ENCODE measurements at places on chromosomes 4 and X.

DNA sequence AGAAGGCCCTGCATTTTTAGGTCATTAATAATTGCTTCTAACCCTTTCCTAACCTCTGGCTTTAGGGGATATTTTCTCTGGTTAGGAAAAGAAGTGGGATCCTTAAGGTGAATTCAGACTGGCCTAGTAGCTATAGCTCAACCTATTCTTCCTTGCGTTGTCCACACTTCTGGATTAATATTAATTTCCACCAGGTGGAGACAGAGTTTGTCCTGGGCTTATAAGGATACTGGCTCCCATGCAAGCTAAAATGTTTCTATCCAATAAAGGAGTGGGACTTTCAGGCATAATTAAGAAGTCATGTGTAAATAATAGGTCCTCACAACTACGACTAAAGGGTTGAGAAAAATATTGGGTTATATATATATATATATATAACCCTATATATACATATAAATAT, 860.0 kb upstream of the POU3F4 start:
- DNase-seq, result no peak

DNA sequence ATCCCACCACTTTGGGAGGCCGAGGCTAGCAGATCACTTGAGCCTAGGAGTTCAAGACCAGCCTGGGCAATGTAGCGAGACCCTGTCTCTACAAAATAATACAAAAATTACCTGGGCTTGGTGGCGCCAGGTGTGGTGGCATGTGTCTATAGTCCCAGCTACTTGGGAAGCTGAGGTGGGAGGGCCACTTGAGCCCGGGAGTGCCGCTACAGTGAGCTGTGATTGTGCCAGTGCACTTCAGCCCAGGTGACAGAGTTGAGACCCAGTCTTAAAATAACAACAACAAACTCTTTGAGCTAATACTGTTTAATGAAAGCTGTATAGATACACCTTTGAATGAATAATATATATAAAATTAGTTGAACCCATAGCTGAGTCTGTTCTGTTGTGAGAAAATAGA, 9.7 kb downstream of the BCORL1 start:
- no peak for DNase-seq

GRCh38 chr4:158769175-158769921, 522 bp downstream of the FNIP2 start:
- peak; percentile 35 for DNase-seq

- no peak for DNase-seq
These were observed 22.2 kb upstream of the TBC1D8B start for GRCh38 chrX:106780264-106780663.

DNA sequence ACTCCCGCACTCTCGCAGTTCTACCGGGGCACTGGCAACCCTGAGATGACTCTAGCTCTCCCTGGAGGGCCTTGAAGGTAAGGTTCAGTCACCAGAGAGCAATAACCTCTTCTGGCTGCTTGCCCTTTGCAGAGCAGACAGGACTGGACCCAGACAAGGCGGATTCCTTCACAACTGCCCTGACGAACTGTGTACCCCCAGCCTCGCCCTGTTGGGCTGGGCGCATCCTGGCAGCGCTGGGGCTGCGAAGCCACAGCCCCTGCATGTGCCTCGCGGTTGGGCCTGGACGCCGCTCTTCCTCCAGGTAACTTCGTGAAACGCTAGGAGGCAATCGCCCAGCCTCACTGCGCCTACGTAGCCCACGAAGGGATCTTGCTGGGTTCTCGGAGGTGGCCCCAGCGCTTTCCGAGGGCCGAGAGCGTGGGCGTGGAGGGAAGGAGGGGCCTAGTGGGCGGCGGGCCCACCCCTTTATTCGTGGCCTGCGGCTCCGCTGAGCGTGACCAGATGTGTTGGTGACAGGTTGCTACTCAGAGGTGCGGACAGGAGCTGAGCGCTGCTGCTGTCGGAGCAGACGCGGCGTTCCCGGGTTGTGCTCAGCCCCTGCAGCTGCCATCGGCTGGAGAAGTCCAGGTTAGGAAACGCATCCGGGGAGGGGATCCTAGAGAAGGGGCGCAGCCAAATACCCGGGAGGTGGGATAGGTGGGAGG, 1.9 kb upstream of the MAMLD1 start:
- DNase-seq, result no peak

- no peak for DNase-seq
These were observed 167.3 kb upstream of the SH3RF1 start for GRCh38 chr4:169438057-169438480.

DNA sequence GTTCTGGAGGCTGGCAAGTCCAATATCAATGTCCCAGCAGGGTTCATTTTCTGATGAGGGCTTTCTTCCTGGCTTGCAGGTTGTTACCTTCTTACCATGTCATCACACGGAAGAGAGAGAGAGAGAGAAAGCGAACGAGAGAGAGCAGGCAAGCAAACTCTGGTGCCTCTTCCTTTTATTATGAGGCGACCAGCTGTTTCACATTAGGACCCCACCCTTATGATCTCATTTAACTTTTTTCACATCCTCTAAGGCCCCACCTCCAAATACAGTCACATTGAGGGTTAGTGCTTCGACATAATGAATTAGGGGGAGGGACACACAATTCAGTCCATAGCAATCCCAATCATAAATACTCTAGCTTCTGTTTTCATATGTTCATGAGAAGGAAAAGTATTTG, 10.6 kb upstream of the GPR174 start:
- no peak for DNase-seq

GRCh38 chrX:9864011-9864410, 77.8 kb downstream of the SHROOM2 start:
- DNase-seq, result no peak

DNA sequence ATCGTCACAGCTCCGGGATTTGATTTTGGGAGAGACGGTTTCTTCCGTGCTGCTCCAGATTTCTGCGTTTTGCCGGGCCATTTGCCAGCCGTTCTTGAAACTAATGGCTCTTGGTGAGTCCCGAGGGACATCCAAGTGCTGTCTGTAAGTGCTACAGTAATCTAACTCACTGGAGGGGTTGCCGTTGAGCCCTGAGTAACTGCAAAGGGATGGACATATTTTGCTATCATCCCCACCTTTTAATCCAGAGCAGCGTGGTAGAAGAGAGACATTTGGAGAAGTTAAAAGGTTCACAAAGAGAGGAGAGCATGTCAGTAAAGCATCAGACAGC, 88.9 kb upstream of the PDLIM3 start:
- DNase-seq, result no peak

- no peak for DNase-seq
These were observed 296.3 kb upstream of the TENM3 start for GRCh38 chr4:181946902-181947301.

DNA sequence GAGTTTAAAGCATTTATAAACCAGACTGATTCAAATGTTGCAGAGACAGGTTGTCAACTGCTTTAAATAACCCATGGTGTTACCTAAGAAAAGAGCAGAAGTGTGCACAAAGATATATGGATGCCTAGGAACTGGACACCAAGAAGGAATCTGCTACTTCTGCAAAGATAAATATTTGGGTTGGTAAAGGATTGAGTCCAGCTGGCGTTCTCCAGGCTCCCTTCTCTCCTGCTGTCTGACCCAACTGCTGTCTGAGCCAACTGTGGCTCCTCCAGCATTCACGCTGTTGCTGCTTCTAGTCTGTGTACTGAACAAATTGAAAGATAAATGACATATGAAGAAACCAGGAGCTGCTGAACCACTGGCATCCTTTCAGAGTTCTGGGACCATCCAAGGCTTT, 1167.8 kb upstream of the PRKX start:
- peak; percentile 1 for DNase-seq

DNA sequence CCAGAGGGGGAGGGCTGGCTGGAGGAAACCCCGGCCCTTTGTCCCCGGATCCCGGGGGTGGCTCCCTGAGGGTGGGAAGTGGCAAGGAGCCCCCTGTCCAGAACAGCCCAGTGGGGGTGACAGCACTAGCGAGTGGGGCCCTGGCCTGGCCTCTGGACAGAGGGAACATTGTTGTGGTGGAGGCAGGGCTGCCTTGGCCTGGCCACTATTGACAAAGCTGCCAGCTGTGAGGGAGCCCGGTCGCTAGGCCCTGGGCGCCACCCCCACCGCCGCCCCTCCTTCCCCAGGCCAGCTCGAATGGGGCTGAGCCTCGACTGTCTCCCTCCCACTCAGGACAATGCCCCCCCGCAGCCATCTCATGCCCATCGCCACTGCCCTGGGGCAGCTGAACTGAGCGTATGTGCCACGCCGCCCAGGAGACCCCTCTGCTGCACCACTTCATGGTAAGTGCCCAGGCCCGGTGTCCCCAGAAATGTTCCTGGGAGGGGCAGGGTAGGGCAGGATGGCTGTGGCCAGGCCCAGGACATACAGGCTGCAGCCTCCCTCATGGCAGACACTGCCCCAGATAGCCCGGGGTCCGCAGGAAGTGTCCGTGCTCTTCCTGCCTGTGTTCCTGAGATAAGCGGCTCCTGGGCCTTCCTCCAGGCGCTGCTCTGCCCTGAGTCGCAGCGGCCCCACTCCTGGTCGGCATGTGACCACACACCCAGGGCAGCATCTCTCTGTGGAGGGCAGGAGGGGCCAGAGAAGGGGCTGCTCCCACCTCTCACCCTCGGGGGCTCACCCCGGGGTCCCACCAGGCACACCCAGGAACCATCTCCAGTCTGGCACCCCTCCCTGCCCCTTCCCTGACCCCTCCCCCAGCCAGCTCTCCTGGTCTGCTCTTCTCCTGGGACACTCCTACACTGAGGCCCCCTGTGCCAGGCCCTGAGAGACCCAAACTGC, 1.4 kb downstream of the PLXNB3 start:
- no peak for DNase-seq

DNA sequence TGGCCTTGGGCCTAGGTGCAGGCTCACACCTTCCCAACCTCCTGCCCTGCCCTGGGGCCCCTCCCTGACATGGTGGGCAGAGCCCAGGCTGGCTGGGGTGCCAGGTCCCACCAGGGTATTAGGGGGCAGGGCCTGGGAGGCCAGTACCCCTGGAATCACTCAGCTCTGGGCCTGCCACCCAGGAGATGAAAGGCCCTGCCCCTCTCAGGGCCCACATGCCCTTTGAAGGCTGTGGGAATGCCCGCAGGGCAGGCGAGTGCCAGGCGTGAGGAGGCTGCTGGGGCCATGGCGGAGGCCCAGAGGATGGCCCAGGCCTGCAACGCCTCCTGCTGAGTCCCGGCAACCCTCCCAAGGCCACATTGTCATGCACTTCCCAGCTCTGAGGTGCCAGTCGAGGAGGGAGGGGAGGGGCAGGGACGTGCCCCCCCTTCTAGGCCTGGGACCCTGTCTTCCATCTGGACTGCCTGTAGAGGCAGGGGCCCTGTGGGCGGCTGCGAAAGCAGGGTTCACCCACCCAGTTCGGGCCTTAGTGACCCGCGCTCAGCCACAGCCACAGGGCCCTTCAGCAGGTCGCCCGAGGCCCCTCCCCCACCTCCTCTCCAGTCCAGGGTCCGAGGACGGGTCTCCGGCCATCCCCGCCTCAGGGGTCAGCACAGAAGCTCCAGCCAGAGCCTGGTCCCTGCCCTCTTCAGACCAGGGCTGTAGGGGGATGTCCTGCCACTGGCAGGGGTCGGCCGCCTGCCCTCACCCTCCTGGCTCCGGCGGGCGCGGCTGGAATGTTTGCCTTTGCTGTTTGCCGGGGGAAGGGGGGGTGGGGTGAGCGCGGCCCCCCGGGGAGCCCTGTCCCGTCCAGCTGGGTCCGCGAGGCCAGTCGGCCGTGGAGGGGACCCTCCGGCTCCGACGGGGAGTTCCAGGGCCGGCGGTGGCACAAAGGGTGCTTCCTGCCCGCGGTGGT, 26.7 kb upstream of the FGFR3 start:
- DNase-seq, result no peak

DNA sequence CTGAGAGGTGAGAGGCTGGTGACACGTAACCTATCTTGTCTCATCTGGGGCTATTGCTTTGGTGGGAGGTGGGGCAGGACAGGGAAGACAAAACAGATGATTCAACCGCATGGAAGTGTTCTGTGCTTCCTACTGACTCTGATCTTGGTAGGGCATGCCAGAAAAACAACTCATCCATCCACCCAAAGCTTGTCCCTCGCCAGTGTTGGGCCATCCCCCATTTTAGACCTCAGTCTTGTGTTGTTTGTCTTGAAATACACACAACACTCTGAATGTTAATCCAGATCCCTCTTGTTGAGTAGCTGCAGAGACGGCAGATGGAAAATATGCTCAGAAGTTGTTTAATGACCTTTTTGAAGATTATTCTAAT, 377 bp downstream of the CHRNA9 start:
- no peak for DNase-seq

- DNase-seq, result no peak
These were observed 20.2 kb upstream of the LRBA start for GRCh38 chr4:151035328-151035727.

GRCh38 chr4:76326515-76326914, 20.0 kb downstream of the STBD1 start:
- DNase-seq, result no peak

All from cerebellum (tissue), 4 donors.